ENCODE measurements at places on chromosomes 13 and 19.
A peak's percentile ranks its signal among the peaks of the same experiment; 100 is the strongest.

DNA sequence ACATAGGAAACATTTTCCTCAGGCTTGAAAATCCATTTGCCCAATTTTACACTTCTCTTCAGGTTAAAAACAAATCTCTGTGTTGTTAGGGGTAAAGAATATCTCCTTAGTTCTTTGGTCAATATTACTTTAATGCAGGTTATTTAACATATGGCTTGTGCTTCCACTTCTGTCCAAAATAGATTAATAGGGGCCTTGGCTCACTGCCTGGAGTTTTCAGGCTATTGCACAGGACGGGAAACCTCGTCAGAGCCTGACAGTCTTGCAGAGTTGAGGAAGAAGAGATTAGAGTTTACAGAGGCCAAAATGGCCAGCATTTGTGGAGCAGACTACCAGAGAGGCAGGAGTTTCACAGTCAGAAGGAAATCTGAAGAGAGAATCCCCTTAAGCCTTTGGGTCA is 863.9 kb upstream of the GPC6 start:
- no peak for DNase-seq

GRCh38 chr19:13022859-13023636 is 27.8 kb downstream of the NFIX start:
- no peak for DNase-seq

- DNase-seq, result no peak
Observed at GRCh38 chr13:44626176-44626575, 50.0 kb upstream of the TSC22D1 start.

- DNase-seq, result peak; percentile 82
Observed at GRCh38 chr13:45280751-45281634, 60.0 kb downstream of the TPT1 start.

- no peak for DNase-seq
Observed at GRCh38 chr19:13053761-13054625, 48.7 kb downstream of the LYL1 start.

DNA sequence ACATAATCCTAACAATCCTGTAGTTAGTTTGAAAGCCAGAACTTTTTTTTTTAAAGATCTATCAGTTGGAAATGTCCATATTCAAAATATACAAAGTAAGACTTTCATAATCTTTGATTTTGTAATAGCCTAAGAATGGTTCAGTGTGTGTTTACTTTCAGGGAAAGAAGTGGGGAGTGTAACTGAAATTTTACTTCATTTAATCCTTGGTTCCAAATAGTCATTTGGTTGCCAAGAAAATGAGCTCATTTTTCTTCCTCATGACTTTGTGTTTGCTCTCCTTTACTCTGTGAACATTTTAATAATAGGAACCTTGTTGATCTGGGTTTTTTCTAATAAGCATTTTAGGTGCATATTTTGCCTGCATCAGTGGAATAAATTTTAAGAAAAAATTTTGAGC is 278.8 kb downstream of the SLITRK6 start:
- DNase-seq, result no peak

DNA sequence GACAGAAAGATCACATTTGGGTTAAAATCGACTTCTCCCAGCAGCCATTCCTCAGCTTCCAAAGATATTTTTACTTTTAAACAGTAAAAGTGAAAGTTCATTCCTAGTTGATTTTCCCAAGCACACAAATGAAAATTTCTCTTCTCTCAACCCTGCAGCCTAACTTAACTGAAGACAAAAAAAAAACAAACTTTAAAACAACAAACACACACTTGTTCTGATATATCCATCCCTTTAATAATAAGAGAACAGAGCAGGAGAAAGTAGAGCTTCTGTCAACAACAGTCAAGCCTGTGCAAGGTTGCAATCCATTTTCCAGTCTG is 72.9 kb downstream of the STK24 start:
- DNase-seq, result no peak

- no peak for DNase-seq
Observed at GRCh38 chr13:46320821-46321220, 66.2 kb downstream of the RUBCNL start.

GRCh38 chr13:98577836-98578285 is 954 bp upstream of the STK24 start:
- DNase-seq, result no peak

DNA sequence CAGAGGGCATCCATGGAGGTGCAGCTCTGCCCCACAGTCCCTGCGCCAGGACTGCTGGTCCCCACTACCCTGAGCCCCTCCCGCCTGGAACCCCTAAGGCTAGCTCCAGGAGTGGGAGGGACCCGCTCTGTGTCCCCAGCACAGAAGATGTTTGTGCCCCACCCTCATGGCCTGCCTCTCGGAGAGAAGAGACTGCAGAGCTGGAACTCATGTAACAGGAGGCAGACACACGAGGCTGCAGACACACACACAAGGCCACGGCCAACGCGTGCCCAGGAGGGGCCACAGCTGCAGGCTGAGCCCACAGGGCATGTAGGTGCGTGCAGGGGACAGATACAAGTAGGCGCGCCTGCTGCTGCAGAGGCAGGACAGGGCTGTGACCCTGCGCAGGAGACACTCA is 10.4 kb upstream of the TMEM86B start:
- no peak for DNase-seq

- DNase-seq, result no peak
Observed at GRCh38 chr13:98299235-98299965, 122.3 kb upstream of the RNF113B start.

DNA sequence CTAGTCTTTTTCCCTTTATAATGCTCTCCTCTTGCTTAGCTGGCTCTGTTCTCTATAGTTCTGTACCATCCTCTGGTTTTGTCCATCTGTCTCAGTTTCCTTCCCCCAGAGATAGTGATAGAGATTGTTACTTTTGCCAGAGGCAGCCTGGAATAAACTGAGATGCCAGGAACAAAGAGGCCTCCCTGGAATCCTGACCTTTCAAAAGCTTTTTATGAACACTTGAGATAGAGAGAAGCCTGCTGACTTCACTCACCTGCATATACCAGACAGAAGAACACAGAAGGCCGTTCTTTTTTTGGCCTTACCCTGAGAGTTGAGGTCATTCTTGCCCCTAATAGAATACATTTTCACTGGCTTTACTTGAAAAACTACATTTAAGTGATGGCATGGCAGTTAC is 150.2 kb downstream of the LHFPL6 start:
- peak; percentile 31 for DNase-seq

GRCh38 chr13:24742294-24742693 is 21.7 kb upstream of the RNF17 start:
- peak; percentile 52 for DNase-seq

GRCh38 chr19:43480574-43480973 is 15.2 kb upstream of the LYPD3 start:
- no peak for DNase-seq

GRCh38 chr13:56166864-56167263 is 973.9 kb upstream of the PRR20A start:
- peak; percentile 36 for DNase-seq

DNA sequence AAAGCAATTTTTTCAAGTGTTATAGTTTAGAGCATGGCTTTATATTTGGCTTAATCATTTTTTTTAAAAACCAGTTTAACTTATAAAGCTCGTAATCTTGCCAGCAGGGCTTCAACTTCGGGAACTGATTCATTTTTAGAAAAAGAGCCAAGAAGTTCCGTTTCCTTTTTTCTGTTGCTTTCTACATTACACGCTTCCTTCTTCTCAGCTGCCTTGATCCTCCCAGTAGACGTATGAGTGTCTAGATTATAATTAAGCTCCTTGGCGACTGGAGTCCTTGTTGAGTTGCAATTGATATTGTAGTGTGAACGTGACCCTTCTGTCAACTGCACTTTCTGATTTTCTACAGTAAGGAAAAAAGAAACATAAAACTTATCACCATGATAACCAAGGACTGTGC is 497.2 kb downstream of the DIAPH3 start:
- DNase-seq, result no peak

GRCh38 chr13:113187263-113187669 is 21.2 kb downstream of the PCID2 start:
- DNase-seq, result no peak

DNA sequence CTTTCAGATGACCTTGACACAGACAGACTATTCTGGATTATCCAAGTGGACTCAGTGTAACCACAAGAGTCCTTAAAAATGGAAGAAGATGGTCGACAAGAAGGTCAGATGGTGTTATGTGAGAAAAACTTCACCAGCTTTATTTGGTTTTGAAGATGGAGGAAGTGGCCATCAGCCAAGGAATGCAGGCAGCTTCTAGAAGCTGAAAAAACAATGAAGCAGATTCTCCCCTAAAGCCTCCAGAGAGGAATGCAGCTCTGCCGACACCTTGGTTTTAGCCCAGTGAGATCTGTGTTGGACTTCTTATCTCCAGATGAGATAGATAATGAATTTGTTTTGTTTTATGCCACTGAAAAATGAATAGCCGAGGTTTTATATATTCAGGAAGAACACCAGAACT is 501.5 kb downstream of the DCT start:
- DNase-seq, result no peak

DNA sequence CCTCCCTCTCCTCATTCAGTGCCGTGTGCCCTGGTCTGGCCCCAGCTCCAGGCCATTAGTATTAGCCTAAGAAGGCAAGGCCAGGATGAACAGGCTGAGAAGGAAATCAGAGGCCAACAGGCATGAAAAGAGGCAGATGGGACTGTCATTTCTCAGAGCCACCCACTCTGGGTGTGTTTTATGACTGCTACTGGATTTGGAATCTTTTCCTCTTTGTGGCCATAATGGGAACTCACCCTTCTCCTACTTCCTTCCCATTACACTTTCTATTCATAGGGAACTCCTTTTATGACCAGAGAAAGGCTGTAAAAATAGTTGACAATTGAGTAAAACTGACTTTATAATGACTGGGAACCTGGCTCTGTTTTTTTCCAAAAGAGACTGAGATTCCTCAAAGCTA is 17.7 kb downstream of the CEACAM8 start:
- no peak for DNase-seq

DNA sequence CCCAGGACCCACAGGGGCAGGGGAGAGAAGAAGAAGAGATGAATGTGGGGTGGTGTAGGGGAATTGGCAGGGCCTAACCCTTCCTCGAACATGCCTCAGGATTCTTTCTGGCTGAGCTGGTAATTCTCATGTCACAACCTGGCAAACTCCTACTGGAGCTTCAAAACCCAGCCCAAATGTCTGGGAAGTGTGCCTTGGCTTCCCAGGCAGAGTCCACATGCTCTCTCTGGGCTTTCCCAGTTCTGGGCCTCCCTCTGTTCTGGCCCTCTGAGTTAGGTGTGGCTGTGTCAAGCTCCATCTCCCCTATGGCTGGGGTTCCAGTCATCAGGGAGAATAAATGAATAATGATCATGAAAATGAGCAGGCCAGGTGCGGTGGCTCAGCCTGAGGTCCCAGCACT is 11.2 kb upstream of the TMEM161A start:
- no peak for DNase-seq

GRCh38 chr13:34241332-34241731 is 423.4 kb downstream of the RFC3 start:
- DNase-seq, result no peak

DNA sequence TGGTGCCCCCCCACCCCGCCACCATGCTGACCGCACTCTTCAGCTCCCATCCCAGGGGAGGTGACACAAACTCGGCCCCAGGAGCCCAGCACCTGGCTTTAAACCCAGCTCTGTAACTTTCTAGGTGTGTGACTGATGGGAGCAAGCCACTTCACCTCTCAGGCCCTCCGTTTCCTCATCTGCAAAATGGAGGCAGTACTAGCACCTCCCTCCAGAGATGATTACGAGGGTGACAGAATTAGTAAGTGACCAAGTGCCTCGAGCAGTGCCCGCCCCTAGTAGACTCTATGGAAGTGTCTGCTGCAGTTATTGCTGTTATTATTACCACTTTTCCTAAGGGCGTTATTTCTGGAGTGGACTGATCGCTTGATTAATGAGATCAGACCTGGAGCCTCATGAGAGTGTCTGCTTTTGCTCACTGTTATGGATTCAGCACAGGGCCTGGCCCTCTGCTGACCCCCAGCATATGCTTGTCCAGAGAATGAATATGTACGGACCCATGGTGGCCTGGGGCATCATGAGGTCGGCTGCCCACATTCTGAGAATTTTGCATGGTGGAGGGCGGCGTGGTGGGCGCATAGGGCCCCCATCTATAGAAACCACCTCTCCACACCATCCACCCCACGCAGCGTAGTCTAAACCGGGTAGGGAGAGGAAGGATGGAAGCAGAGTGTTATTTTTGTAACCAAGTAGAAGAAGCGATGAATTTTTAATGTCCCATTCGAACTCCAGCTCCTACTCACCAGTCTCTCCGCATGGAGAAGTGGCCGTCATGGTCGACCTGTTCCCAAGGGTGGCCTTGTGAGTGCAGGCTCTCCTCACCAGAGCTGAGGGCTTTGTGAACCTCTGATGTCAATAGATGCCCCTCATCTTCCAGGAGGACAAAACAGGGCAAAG is 48.2 kb downstream of the CAPN12 start:
- no peak for DNase-seq

GRCh38 chr13:20546556-20546955 is 20.4 kb upstream of the IFT88 start:
- DNase-seq, result no peak

DNA sequence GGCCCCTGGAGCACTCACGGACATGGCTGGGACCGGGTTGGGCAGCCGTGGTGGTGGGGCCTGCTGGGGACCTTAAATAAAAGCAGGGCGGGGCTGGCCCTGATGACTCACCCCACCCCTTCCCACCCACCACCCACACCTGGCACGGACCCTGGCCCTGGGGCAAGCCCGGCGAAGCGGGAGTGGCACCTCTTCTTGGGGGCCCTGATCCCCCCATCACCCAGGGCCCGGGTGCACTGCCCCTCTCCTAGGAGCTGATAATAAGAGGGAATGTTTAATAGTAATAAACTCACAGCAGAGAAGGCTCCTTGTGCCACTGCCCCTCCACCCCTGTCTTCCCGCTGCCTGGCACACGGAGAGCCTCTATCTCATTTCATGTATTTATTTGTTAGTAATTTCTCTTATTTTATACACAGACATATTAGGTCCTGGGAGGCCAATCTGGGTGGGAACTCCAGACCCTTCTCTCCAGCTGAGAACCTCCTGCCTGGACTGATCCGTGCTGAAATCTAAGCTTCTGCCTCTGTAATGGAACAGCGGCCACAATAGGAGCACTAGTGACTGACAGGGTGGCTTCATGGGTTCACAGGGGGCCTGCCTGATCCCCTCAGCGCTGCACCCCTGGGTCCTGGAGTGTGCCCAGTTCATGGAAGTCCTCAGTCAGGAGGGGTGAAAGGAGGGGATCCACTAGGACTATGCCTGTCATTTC is at the start of gene LGALS7:
Gene LGALS7, minus strand, starts transcription at position 49 of the 709 bp plus-strand sequence. Its CDS starts 25 bp downstream, at position 24.
- peak; percentile 3 for DNase-seq

DNA sequence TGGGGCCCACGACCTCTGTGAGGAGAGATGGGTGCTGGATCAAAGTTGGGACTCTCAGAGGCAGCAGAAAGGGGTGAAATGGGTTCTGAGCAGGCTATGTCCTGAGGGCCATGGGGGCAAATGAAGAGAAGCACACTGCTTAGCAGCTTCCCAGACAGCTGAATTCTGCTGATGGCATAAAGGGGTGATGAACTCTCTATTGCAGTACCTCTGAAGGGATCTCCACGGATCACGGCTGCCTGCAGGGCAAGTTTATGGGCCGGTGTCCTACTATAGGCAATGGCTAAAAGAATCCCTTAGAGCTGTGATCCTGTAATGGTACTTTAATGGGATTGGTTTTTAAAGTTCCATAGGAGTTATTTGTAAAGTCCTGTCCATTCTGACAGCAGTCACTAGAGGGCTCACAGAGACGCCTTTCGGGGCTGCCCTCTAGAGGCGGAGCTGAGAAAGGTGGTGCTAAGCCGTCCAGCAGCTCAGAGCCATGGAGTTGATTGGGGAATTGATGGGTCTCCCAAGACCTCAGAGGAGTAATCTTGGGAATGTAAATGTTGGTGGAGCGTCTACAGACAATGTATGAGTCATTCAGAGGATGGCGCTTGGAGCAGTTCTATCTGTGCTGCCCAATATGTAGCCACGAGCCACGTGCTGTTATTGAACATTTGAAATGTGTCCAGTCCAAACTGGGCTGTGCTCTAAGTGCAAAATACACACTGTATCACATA is 287.3 kb downstream of the COG6 start:
- peak; percentile 86 for DNase-seq

Measured in iPS-NIHi11 (cell line).